Hematopoietic multipotent progenitor cell treated with erythropoietin and hydrocortisone succinate and interleukin-3 and kit ligand, for 8 days (in vitro differentiated cells): ENCODE measurements at places on chromosomes 3 and 15.
A peak's percentile ranks its signal among the peaks of the same experiment; 100 is the strongest.

- no peak for DNase-seq
Measured at GRCh38 chr3:3615533-3615932, 183.7 kb upstream of the LRRN1 start.

DNA sequence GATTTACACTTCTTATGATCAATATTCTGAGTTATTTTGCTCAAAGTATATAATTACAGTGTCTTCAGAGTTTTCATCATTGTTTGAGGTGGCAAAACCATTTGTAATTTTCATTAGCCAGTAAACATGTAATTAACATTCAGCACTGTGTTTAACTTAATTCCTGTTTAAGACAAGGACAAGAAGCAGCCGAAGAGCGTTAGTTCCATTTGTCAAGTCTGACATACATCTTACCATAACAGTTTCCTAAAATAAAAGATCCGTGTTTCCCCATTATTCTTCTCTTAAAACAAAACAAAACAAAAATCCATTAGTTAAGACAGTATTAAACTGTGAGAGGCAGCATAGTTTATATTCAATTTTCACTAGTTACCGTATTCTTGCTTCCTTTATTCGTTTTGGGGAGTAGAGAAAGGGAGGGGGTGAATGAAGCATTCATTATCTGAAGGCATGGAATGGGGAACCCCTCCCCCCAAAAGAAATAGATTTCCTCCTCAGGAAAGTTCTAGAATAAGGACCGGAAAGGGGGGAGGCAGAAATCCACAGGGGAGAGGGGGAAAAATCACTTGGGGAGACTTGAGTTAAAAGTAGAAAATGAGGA is 5.5 kb upstream of the NR2F2 start:
- DNase-seq = no peak

DNA sequence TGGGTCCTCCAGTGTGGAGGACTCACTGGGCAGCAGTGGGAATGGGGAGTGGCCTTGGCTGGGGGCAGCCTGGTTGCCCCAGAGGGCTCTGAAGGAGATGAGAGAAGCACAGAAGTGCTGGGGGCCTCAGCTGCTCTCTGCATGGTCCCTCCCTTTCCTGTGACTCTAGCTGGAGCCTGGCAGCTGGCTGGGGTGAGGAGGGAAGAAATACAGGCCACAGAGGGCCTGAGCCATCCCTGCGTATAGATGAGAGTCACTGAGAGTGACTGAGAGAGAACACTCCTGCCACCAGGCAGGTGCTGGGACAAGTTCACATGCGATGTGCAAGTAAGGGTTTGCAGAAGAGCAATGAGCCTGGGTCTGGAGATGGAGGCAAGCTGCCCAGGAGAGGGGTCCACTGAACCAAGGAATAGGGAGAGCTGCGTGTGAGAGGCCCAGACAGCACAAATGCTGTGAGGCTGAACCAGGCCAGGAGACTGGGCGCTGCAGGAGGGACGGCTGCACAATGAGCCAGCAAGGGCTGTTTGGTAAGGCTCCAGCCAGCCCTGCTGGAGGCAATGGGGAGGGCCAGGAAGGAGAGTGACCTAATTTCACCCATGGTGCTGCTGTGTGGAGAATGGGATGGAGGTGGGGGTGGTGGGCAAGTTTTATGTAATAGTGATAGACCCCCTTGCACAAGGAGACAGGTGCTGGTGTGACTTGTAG is 87.2 kb downstream of the CLSTN2 start:
- DNase-seq = no peak

DNA sequence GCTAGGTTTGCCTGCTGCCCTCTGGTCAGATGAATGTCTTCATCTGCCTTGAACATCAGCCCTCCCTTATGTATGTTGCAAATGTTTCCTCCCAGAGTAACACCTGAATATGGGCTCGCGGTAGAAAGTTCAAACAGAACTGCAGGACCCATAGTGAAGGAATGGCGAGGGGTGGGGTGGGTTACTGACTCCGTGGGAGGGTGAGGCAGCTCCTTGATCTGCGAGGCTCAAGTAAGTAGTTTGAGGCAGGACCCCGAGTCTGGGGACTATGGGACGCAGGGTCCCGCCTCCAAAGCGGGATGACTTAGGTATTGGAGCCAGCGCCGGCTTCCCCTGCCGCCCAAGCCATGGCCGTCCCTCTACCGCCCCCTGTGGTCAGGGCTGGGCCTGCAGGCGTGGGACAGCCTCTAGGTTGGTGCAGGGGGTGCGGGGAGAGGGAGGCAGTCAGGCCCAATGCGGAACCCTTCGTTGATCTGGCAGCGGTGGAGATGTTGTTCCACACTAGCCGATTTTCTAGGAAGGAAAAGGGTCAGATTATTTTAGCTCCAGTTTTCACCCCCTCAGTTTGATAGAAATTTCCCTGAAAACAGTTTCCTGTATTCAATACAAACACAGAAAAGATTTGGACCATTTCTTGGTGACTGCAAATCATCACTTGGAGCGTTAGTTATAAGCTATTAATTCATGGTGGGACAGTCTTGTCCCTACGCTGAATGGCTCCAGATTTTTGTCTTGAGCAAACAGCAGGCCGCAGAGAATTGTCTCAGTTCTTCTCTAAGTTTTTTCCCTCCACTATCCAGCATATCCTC is 72.3 kb downstream of the CORO2B start:
- DNase-seq = peak; percentile 58

DNA sequence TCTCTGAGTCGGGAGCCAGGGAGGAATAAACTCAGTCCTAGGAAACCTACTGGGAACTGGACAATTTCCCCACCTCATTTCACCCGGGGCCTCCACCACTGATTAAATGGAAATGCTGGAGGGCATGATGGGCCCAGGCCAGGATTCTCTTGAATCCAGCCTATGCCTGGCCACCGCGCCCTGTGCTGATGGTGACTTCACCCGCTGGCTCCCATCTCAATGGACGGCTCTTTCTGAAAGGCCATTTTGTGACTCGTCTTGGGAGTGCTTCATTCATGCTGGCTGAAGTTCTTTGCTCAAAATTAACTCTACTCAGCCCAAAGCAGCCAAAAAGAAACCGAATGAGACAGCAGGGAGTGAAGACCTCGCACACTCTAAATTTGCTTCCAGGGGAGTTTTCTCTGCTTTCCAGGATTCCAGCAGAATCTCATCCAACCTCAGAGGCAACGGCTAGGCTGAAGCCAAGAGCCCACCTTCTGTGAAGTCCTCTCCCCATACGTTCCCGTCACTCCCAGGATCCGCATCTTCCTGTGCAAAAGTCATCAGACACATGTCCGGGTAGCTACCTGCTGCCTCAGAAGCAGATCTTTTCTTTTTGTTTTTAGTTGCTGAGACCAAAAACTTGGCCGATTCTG is 266.0 kb upstream of the ICE2 start:
- no peak for DNase-seq
